ENCODE measurements at places on chromosomes 3 and 15.

- DNase-seq, result no peak
Observed at GRCh38 chr3:160685144-160685766, 8.3 kb downstream of the ARL14 start.

DNA sequence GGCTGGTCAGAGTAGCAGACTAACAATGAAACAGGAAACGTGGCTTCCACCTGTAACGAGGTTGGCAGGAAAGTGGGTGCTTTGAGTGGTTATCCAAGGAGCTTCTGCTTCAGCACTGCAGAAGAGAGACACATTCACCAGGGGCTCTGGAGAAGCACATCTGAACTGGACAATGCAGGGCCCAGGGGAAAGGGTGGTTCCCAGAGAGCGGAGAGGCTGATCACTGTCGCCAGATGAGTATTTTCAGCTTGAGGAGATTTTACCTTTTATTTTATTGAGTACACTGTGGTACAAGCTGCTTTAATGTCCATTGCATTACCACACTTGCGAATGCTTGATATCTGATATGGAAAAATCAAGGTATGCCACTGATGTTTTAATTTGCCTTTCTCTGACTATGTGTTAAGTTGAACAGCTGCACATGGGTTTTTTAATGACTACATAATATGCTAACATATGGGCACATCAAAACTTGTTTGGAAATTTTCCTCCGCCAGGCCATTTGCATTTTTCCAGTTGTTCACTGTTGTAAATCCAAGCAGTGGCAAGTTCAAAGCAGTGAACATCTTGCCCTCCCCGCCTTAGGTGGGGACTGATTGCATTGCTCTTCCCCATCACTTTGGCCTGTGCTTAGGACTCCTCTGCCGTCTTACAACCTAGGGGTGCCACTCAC lies 52.1 kb downstream of the LRTM1 start:
- no peak for DNase-seq

- no peak for DNase-seq
Observed at GRCh38 chr15:33766389-33766788, 201.9 kb upstream of the CHRM5 start.

DNA sequence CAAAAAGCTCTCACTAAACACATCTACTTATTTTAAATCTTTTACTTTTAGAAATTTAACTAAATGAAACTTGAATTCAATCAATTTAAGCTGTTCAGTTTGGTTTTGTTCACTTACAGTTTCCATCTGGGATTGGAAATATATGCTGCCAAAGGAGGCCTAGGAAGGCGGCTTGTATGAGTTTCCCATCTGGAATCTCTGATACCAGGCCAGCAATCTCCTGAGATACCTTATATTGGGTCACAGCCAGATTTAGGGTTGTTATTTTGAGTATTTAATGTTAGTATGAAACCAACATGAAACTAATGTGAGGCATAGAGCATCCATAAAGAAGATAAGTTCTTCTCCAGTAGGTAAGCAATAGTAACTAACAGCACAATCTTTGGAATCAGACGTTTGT lies 94.6 kb downstream of the GMNC start:
- no peak for DNase-seq

DNA sequence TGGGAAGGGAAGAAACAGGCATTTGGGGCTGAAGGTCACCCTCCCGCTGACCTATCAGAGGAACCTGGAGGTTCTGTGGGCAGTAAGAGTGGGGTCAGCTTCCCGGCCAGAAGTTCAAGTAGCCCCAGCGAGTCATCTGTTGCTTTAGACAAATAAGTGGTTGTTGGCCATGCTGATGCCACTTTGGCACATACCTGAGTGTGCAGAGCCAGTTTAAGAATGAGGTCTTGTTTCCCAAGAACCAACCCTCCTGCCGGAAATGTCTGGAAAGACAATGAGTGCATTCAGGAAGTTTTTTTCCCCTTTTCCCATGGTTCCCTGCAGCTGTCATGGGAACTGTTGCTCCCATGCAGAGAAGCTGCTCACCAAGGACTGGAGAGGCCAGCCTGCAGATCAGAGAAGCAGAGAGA lies 166.7 kb downstream of the ZNF621 start:
- DNase-seq, result no peak

- DNase-seq, result no peak
Observed at GRCh38 chr3:47370887-47371697, 9.7 kb upstream of the PTPN23 start.

DNA sequence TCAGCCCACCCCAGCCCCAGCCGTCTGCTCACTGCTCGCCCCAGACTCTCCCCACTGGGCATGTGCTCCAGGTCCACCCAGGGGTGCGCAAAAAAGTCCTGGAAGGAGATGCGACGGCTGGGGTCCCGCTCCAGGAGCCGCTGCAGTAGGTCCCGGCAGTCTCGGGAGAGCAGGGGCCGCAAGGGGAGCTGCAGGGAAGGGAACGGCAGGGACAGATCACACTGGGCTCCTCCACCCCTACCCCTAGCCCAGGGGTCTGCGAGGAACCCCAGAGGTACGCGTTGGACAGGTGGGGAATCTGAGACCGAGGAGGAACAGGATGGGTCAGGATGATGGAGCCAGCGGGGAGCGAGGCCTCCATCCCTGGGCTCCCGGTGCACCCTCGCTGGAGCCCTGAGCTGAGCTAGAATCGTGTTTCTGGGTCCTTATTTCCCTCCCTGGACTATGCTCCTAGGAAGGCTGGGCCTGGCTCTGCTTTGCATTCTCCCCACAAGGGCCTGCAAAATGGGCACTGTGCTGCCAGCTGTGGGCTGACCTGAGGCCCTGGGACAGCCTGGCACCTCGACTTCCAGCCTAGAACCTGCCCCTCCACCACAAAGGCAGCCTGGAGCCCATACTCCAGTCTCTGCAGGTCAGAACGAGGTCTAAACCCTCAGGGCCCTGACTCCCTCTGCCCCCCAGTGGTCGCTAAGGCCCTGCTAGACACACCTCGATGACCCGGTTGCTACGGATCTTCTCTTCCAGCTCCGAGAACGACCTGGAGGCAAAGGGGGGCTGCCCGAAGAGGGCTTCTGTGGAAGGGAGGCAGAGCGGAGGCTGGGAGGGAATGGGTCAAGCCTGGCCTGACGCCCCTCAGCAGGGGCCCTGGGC lies 3.2 kb downstream of the ULK3 start:
- DNase-seq, result no peak

DNA sequence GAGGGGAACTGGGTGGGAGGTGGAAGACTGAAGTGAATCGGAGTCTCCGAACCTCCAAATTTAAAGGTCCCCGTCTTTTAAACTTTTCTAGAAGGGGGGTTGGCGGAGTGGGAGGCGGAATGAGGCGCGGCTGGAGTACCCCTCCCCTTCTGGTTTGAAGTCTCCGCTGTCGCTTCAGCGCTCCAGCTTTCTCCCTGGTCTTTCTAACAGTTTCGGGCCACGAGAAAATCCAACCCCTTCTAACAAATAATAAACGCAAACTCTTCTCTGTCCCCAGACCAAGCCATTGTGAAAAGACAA lies 2.5 kb upstream of the MECOM start:
- no peak for DNase-seq

- DNase-seq, result no peak
Observed at GRCh38 chr15:91947293-91947679, 93.8 kb downstream of the SLCO3A1 start.

- peak; percentile 1 for DNase-seq
Observed at GRCh38 chr3:170222647-170223541, 670 bp downstream of the PRKCI start.

GRCh38 chr3:188319569-188319968 lies 165.6 kb downstream of the LPP start:
- DNase-seq, result no peak

GRCh38 chr15:66294157-66294931 lies 976 bp downstream of the DIS3L start:
- DNase-seq, result no peak

Data from stimulated activated CD8-positive, alpha-beta memory T cell treated with anti-CD3 and anti-CD28 coated beads, Interleukin-4, amount 100 ng/mL, for 1 hour (primary cell).